ENCODE measurements at places on chromosomes 6 and 20.

DNA sequence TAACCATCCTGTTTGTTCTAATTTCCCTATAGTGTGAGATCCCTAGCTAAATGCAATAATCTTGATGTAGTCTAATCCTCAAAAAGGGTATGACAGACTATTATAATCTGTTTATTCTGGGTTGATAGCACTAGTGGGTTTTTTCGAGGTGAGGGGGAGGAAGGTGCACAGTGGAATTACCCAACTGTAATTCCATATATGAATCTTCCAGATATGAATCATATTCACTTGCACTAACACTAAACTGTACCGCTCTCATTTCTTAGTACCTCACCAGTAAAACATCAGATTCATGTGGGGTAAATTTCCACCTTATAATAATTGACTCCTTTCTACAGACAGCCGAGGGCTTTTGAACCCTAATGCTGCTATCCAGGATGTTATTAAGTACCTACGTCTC, 16.5 kb downstream of the NCOA7 start:
- DNase-seq = no peak

- no peak for DNase-seq
Observed at GRCh38 chr6:34390531-34391472, 1.7 kb downstream of the NUDT3 start.

DNA sequence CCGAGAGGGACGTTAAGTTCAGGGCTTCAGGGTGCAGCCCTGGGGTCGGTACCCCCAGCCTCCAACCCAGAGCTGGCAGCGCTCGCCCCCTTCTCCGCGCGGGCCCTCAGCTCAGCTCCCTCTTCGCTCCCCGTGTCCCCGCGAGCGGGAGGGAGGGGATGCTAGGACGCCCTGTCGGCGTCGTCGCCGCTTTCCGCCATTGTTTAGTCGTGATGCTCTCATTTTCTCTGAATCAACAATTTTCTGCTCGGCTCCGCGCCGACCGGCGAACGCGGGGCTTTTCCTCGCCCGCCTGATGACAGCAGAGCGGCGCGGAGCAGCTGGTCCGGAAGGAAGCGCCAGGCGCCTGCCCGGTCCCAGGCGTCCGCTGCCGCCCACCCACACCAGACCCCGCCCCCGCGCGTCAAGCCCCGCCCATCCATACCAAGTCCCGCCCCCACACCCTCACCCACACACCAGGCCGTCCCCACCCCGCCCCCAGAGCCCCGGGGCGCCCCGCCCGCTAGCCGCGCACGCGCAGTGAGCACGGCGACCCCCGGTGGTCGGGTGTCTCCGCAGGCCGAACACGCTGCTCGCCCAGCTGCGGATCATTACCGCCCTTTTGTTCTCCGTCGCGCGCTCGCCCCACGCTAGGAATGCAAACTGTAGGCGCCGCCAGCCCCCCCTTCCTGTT, 50.1 kb upstream of the SLC32A1 start:
- DNase-seq = peak; percentile 76

DNA sequence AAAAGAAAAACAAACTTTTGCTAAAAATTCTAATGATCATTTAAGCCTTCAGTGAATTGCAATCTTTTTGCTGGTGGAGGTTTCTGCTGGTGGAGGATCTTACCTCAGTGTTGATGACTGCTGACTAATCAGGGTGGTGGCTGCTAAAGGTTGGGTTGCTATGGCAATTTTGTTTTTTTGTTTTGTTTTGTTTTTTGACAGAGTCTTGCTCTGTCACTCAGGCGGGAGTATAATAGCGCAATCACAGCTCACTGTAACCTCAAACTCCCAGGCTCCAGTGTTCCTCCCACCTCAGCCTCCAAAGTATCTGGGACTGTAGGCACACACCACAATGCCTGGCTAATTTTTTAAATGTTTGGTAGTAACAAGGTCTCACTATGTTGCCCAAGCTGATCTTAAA, 94.7 kb downstream of the ANKRD6 start:
- no peak for DNase-seq

- no peak for DNase-seq
Observed at GRCh38 chr6:40912158-40912946, 126.7 kb downstream of the UNC5CL start.

DNA sequence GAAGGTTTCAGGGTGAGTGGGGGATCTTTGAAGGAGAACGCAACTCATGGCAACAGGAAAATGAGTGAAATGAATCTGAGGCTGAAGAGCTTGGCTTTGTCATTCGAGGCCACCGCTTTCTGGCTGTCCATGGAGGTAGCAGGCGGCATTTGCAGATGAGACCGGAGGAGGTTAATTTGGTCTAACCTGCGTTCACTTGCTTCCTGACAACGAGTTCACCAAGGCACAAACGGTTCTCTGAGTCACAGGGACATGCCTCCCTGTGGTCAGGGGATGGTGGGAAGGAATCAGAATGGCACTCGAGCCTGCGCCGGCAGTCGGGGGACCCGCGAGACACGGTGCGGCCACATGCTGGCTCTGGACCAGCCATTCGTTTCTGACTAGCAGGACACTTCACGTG, 75.0 kb downstream of the IRF4 start:
- DNase-seq = no peak

- peak; percentile 43 for DNase-seq
Observed at GRCh38 chr20:22402550-22402949, 181.8 kb downstream of the FOXA2 start.
